HCT116 (cell line): ENCODE measurements at places on chromosomes 5 and 9. TPM values are rescaled to one million over a fixed set of nuclear protein-coding genes. Genes with fewer than 3 reads are reported as not detected.

Gene ANKRD18A
- total RNA-seq, result 24.2 TPM

Gene MYO10
- total RNA-seq, result 34.9 TPM

Gene PGM5
- 0.15 TPM for total RNA-seq

Gene FRMD3
- 0.89 TPM for total RNA-seq

Gene PSD2
- total RNA-seq, result 0.79 TPM

Gene TMEM252
- total RNA-seq, result not detected

Gene ADAMTSL2
- not detected for total RNA-seq

Gene MOB3B
- 1.2 TPM for total RNA-seq
